ENCODE measurements at places on chromosomes 1 and 21.

GRCh38 chr1:208276757-208277435 is 32.7 kb upstream of the PLXNA2 start:
- no peak for DNase-seq

DNA sequence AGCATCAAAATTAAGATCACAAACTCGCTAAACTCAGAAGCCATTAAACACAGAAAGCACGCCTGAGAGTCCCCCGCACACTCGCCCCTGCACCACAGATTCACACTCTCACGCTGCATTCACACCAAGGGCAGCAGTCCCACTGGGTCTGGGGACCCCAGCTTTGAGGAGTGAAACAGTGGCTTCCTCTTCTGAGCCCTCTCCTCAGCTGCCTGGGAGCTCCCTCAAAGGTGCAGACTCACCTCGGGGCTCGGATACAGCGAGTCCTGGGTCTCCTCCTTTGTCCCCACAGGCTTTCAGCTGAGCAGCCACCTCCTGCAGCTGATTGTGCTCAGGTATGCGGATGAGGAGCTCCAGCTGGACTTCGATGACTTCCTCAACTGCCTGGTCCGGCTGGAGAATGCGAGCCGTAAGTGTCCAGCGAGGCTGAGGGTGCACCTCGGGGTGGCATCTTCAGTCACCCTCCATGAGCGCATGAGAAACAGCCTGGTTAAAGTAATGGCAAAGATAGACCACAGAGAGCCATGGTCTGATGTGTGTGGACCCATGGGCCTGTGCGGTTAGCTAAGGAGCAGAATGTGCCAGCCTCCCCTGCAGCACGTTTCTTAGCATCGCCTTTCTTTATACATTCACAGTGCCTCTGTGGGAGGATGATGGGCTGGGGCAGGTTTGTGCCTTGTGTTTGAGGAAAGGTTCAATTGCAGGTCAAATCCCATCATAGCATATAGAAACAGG is 47.9 kb downstream of the CAPN9 start:
- no peak for DNase-seq

DNA sequence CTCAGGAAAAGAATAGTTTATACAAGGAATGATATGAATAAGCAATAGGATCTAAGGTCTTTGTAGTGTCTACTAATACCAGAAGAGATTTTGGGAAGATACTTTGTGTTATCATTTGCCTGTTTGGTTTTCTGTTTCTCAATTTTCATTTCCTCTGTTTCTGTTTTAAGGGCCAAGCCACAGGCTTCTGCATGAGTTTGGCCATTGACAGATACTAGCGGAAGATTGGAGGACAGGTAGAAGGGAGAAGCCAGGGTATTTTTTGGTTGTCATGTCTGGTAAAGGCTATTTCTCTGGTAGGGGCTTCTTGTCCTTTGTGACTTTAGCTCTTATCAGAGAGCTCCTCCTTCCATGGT is 51.4 kb downstream of the HS2ST1 start:
- DNase-seq, result no peak

GRCh38 chr1:50371749-50372148 is 51.5 kb downstream of the DMRTA2 start:
- DNase-seq, result no peak

DNA sequence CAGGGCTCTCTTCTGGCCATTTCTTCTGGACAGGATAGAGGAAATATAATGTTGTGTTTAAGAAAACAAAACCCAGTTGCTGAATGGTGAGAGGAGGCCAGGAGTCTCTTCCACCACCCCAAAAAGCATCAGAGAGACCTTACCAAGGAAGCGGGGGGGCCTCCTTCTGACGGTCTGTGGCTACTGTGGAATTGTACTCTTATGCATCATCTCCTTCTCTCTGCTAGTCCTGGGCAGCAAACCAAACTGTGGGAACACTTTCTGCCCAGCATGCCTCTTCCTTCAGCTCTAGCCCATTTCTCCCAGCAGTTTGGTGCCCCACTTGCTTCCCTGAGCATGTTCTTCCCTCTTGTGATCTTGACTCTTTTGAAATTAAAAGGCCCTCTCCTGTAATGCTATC is 157.7 kb downstream of the HHIPL2 start:
- DNase-seq, result no peak

- DNase-seq, result no peak
Measured at GRCh38 chr1:120178799-120179756, 2.8 kb upstream of the SEC22B start.

GRCh38 chr21:34180826-34181359 is 107.5 kb downstream of the MRPS6 start:
- no peak for DNase-seq

DNA sequence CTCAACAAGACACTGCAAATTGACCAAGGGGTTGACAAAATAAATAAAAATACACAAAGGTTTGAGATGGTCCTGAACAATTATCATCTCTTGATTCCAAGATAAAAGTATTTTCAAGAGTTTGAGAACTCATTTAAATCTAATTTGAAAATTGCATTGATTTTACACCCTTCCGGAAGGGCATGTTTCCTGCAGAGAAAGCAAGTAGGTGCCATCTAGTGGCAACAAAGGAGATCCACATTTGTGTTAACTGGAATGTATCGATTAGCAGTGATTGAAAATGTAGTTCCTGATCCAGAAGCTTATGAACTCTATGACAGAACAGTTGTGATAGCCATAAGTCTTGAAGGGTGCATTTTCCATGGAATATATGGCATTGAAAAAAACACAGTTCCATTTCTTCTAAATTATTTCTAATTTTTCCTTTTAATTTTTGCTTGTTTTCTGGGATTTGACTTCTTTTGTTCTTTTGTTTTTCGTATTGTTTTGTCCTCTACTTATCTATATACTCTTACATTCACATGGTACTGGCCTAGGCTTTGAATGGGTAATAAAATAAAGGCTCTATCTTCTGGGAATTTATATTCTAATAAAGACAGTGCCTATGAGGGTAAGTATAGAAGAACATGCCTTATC is 143.7 kb downstream of the DNM3 start:
- DNase-seq, result no peak

DNA sequence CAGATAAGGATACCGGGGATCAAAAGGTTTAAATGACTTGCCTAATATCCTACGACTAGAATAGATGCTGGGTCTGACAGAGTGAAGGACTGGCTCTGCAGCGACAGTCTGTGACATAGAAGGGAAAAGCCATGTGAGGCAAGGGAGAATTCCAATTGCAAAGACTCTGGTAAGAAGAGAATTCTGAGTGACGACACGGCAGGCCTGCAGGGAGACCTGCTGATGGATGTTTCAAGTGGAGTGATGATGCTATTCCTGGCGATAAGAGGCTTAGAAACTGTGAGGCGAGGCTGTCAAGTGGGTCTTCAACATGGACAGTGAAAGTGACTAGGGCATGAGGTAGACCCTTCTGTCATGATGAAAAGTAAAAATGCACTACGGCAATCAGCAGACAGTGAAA is 176.6 kb upstream of the PBX1 start:
- no peak for DNase-seq
